Breast epithelium (tissue), 4 donors: ENCODE measurements at places on chromosomes 5 and 9.

- no peak for DNase-seq
Observed at GRCh38 chr5:125393221-125393815, 646.9 kb upstream of the ZNF608 start.

DNA sequence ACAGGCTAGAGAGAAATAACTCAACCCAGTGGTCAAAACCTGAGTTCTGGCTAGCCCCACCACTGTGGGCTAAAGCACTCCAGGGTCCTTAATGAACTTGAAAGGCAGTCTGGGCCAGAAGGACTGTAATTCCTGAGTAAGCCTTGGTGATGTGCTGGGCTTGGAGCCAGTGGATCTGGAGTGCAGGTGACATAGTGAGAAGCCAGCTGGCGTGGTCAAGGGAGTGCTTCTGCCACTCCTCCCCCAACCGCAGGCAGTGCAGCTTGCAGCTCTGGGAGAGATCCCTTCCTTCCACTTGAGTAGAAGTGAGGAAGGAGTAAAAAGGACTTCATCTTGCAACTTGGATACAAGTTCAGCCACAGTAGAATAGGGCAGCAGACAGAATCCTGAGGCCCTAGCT lies 424.0 kb downstream of the CDH18 start:
- DNase-seq, result no peak

DNA sequence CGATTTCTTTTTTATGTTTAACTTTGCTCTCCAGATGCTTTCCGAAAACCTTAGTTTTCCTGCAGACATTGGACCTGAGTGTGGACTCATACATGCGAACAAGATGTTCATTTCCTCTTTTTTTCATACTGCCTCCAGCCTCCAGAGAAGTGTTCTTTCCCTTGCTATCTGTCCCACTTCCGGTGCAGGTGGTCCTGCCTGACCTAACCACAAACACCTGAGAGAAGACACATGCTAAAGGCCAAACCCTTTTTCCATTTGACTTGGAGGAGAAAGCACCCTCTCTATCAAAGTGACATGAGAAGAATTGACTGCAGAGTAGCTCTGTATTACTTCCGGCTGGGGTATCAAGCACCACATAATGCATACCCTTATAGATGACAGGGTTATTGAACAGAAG lies 334.0 kb downstream of the ARHGEF28 start:
- DNase-seq, result no peak

- DNase-seq, result no peak
Observed at GRCh38 chr5:14547666-14548065, 33.9 kb upstream of the OTULINL start.

DNA sequence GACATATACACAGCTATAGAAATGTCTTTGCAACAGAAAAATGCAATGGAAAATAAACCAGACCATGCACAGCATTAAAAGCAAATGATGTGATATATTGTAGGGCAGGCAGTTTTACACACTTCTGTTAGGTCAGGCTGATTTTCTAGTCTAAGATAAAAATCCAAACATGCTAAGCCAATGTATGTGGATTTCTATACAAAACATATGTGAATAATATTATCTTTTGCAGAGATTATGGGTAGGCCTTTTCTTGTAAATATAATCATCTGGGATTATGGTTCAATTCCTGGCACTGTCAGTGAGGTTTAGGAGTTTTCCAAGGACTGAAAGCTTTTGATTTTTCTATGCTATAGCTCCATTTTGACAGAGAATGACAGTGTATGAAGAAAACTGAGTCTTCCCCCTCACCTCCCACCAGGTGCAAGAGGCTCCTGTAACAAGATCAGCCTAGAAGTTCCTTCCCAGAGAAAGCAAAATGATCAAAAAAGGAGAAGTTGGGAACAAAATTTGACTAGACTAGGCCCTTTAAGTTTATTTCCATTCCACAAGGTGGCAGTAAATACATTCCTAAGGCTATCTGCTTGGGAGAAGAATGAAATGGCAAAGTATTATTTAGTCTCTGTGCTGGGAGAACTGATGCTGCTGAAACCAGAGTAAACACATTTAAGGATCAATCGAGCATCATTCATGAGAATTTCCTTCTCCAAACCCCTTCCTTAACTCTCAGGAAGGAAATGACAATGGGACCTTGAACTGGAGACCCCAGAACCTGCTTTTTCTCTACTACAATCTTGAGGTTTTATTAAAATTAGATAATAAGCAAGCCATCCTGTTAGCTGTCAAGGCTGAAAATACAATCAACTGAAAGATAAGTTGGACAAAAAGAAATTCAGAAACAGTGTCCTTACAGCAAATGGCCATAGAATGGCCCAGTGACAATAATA lies 133.0 kb upstream of the TUT7 start:
- no peak for DNase-seq

- no peak for DNase-seq
Observed at GRCh38 chr5:143216211-143216610, 187.3 kb downstream of the NR3C1 start.

DNA sequence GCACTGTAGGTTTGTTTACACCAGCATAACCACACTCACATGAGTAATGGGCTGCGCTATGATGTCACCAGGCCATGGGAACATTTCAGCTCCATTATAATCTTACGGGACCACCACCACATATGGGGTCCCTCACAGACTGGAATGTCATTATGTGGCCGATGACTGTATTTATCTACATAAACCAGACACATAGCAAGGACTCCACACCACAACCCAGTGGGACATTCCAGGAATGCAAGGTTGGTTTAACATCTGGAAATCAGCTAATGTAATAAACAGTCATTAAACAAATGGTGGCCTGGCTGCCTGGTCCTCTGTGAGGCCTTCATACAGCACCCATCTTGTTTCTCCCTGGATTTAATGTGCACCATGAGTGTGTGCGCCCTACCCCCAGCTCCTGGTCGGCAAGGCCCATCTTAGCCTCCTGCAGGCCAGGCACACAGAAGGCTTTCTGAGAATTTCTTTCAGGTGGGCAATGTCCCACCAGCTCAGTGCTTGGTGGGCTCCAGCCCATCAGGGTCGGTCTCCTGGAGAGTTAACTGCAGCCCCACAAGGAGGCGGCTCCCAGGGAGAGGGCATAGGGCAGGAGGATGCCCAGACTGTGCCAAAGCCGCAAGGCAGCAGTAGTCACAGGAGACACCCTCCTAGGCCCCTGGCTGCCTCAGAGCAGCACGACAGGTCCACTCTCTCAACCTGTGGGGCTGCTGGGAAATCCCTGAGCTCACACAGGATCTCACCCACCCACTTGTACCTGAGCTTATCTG lies 35.9 kb upstream of the SARDH start:
- peak; percentile 24 for DNase-seq

DNA sequence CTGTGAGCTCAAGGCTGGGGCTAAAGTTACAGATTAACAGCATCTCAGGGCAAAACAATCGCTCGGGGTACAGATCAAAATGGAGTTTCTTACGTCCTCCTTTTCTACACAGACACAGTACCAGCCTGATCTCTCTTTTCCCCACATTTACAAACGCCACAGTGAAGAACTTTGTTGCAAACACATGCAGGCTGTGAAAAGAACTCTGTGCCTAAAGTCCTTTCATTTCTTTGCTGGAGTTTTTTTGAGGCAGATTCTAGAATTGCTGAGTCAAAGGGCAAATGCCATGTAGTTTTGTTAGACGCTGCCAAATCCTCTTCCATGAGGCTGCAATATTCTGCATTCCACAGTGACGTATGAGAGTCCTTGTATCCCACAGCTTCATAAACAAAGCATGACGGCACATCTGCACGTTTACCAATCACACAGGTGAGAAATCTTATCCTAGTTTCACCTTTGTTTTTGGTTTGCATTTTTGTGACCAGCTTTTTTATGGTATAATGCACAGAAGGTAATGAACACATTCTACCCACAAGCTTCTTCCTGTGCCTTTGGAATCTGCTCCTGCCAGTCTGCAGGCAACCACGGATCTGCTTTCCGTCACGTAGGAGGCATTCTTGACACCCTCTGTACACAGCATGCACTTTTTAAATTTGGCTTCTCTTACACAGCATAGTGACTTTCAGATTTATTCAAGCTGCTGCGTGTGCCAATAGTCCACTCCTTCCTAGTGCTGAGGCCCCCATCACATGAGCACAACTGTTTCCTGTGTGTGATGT lies 44.6 kb upstream of the LPCAT1 start:
- DNase-seq, result no peak

DNA sequence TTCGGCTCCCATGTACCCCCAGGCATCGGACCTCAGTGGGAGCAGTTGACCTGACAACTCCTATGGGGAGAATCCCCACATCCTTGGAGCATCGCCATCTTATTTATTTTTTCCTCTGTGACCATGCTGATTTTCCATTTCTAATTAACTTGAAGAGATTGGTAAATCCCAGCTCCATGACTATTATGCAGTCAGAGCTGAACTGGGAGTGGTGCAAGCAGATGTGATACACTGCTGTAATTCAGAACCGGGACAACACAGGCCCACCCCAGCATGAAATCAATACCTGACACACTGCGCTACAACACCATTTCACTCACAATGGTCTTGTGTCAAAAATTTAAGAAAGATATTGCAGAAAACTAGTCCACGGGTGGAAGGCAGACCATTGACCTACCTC lies 1.0 kb upstream of the TRPM3 start:
- no peak for DNase-seq

GRCh38 chr9:101727612-101728524 lies 10.6 kb downstream of the GRIN3A start:
- no peak for DNase-seq

DNA sequence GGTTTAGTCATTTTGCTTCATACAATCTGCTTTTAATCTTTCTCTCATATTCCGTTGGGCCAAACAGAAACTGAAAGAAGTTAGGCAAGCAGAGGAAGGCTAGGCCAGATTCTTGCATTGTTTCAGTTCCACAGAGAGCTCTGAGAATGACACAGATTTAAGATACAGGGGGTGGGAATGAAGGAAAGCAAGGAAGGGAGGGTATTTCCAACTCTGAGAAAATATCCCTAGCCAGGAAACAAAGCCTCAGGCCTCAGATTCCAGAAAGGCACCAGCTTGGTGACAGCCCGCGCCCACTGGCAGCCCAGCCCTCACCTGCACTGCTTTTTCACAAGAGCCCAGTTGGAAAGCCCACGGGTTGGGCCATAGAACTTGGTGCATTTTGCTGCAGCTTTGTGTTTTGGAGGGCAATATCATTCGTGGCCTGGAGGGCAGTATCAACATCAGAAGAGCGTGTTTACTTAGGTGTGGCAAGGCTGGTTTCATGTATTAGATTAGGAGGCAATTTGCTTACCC lies 63.5 kb downstream of the ENC1 start:
- DNase-seq, result no peak

DNA sequence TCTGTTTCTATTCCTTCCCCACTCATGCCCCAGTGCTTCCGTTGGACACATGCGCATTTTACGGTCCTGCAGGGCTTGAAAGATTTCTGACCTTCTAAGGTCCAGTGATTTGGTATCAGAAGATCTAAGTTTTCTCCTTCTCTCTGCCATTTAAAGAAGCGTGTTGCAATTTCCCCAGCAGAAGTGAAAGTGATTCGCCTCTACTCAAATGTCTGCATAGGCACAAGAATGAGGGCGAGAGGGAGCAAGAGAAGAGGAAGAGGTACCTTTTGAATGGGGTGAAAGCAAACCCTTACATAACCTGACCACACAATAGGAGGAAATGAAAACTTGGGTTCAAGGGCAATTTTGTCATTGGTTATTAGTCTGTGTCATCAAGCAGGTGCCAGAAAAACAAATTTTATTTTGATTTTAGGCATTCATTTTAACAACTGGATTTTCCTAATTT lies 31.7 kb upstream of the NR3C1 start:
- DNase-seq, result no peak

DNA sequence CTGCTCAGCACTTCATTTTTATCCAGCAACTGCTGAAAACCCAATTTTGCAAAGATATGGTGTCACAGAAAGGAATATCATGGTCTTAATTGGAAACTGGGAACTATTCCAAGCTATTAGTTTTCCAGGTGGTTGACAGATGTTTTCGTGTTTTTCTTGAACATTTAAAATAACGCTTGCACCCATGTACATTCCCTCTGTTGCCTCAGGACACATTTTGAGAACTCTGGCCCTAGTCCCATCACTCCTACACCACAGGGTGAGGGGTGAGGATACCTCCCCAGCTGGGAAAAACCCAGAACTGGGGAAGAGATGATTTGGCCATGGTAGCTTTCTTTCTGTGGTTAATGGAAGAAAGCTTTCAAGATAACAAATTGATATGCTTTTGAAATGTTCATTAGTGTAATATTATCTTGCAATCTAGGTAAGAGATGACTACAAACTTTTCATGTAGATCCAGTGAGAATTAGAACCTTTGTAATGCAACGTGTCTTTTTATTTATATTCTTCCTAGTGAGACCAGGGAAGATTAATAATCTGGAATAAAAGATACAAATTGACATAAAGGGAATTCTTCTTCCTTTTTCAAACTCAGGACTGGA lies 627.0 kb downstream of the RAB3C start:
- no peak for DNase-seq

DNA sequence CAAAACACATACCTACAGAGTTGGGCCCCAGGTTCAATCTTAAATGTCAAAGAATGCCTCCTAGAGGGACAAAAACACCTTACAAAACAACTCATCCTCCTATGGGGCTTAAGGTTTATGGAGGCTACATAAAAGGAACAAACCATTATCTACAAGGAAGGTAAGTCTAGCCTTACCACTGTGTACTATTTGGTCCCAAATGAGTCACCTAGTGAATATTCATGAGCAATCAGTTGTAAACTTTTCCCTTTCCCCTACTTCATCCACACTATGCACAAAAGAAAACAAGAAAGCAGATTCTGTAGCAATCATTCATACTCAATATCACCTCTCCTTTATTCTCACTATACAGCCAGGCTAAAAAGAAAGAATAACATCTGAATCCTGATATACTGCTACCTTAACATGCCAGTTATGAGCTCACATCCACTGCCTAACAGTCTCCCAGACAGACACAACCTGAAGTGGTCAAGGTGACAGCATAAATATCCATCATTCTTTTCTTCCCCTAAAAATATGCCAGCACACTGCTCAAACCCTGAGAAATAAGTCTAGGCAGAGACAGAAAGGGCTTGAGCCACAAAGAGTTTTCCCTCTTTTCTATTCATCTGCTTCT lies 6.2 kb downstream of the OXCT1 start:
- DNase-seq, result no peak

GRCh38 chr5:161446655-161447054 lies 99.9 kb downstream of the GABRB2 start:
- no peak for DNase-seq

DNA sequence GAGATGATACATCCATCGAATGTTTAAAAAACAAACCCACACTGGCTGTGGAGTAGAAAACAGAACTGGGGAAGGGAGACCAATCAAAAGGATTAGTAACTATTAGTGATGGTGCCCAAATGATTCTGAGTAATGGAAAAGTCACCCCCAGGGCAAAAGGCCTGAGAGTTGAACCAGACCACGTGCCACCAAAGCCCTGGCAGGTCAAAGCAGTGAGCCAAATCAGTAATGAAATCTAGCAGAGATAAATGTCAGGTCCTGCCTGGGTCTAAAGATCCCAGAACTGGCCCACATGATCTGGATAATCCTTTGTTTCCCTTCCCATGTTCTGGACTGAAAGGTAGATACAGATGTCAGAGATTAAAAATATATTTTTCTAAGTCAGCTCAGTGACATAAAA lies 9.4 kb downstream of the OTULINL start:
- DNase-seq, result no peak
